Activated CD4-positive, alpha-beta T cell treated with anti-CD3 and anti-CD28 coated beads for 1 hour (primary cell): ENCODE measurements at places on chromosomes 5 and 9.
A peak's percentile ranks its signal among the peaks of the same experiment; 100 is the strongest.

- DNase-seq, result no peak
Measured at GRCh38 chr9:14766299-14766698, 43.8 kb upstream of the CER1 start.

DNA sequence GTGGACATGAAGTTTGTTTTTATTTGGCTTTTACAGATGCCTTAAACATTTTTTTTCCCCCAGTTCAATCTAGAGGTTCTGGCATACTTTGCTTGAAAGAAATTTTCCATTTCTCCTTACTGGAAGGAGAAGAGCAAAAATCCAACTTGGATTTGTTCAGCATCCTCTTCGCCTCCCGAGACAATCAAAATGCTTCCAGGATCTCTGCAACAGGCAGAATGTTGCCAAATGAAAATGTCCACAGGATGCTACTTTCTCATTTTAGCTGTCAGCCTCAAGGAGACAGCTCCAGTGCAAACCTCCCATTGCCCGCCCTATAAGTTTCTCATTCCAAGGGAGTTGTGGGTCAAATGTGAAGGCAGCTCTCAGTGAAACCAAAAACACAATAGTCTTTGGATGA, 1972.1 kb downstream of the MAT2B start:
- DNase-seq, result no peak

GRCh38 chr5:178650214-178650613, 23.4 kb upstream of the CLK4 start:
- no peak for DNase-seq

DNA sequence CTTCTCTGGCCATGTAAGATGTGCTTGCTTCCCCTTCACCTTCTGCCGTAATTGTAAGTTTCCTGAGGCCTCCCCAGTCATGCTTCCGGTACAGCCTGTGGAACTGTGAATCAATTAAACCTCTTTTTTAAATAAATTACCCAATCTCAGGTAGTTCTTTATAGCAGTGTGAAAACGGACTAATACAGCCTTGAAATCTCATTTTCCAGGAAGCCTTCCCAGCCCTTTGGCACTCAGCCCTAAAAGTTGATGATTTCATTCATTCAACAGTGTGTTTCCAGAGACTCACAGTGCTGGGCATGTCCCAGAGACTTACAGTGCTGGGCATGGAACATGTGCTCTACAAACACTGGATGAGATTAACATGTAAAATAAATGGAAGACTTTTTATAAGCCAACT, 135.8 kb downstream of the DCP2 start:
- no peak for DNase-seq

- DNase-seq, result peak; percentile 21
Measured at GRCh38 chr5:81165493-81166119, 67.5 kb upstream of the CKMT2 start.

GRCh38 chr9:113593682-113594281, 130.3 kb downstream of the RGS3 start:
- DNase-seq, result no peak

- no peak for DNase-seq
Measured at GRCh38 chr9:19375538-19375937, 4.5 kb downstream of the RPS6 start.

DNA sequence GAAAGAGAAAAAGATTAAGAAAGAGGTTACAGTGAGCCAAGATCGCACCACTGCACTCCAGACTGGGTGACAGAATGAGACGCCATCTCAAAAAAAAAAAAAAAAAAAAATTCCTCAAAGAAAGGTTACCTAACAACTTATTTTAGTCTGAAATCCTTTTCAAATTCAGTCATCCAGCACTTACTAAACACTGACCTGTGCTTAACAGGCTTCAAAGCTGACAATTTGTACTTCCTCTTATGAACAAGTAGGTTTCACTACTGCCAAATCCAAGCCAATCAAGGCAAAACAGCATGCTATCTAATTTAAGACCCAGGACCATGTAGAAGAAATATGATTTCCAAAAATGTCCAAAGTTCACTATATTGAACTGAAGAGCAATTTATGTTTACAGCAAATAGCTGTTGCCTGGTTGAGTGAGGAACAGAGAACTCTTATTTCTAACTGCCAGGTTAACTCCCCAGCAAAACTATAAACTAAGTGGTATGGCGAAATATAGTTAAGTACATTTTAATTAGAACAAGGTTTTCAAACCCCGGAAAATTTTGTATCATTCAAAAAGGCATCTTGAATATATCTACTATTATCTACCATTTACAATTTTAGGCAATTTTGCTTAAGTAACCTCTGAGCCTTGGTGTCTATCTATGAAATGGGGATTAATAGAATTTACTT, 13.4 kb downstream of the PWWP2A start:
- no peak for DNase-seq

- DNase-seq, result no peak
Measured at GRCh38 chr5:79416499-79416898, 97.4 kb downstream of the HOMER1 start.

- DNase-seq, result no peak
Measured at GRCh38 chr5:180540050-180540694, 46.0 kb downstream of the CNOT6 start.

DNA sequence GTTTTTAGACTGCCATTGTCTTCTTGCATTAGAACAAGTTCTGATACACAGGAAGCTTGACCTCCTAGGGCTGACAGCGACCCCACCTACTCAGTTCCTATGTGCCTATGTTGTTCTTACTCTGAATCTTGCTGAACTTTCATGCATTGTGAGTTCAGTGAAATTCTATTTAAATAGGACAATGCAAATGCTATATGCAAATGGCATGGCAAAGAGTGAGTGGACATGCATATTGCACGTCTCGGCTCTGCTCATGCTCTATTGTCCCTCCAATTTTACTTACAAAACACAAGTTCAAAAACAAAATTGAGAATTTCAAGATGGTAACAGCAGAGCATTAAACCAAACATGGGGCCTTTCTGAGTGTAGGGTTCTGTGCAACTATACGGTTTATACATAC, 5.3 kb upstream of the DCP2 start:
- no peak for DNase-seq

DNA sequence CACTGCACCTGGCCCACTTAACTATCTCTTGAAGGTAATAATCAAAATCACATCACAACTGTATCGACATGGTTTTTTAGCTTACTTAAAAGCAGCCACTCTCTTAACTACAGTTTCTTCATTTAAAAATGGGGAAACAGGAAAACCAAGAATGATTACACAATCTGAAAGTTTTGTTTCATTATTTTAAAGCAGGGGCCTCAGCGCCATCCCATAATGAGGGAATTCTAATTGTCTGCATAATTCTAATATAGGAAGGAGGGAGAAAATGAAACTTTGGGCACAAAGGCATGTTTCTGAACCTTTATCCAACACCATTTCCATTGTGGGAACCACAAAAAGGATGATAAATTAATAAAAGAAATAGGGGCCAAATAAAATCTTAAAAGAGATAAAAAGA, 7.6 kb downstream of the HACD4 start:
- no peak for DNase-seq

DNA sequence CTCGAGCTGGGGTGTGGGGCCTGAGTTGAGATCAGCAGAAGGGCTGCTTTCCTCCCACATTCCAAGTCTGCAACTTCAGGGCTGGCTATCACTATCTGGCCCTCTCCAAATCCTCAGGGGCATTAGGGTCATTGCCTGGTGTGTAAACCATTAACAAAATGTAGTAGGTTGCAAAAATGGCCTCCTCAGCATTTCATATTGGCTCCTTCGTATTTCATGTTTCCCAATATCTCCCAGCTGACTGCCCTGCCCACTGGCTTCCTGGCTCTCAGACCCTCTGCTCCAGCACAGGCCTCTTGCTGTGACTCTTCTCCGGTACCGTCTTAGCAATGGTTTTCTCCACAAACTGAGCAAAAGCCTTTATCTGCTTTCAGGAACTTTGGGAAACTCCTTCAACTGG, 113.8 kb downstream of the GADD45G start:
- DNase-seq, result no peak

- DNase-seq, result no peak
Measured at GRCh38 chr5:151128817-151129216, 28.8 kb downstream of the ANXA6 start.

DNA sequence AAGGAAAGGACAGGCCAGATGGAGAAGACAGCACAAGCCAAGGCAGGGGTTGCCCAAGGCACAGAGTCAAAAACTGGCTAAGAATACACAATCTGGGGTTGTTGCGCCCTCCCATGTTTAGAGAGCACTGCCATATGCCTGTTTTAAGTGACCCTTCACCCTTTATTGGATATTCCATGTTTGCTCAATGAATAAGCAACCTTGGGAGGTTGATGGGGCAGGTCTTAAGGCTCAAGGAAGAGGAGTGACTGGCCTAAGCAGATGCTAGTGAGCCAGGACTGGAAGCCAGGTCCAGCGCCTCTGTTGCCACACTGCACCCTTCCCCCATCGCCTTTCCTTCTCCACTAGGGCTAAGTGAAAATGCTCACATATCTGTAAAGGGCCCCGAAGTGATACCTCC, 6.7 kb downstream of the TXN start:
- DNase-seq, result no peak
